Activated naive CD8-positive, alpha-beta T cell treated with anti-CD3 and anti-CD28 coated beads, Interleukin-2, amount 50 U/mL, for 16 hours (primary cell): ENCODE measurements at places on chromosomes 7 and 10.

DNA sequence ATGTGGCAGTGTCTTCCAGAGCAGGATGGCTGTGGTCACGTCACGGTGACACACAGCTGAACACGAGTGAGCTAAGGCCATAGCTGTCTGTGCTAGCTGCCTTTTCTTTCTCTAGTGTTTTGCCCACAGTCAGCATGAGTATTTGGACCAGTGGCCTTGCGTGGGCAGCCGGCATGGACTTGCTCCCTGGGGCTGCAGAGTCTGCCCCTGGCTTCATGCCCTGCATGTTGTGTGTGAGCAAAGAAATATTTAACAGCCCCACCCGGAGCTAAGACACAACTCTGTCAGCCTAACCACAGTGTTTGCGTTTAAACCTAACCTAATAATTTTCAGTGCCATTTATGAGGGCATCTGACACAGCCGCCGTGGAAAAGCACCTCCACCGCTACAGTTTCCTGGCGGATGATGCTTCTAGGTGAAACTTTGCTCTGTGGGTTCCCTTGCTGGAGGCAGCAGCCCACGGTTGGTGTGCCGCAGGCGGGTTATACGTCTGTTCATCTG, 14.6 kb downstream of the CHST12 start:
- DNase-seq: no peak

DNA sequence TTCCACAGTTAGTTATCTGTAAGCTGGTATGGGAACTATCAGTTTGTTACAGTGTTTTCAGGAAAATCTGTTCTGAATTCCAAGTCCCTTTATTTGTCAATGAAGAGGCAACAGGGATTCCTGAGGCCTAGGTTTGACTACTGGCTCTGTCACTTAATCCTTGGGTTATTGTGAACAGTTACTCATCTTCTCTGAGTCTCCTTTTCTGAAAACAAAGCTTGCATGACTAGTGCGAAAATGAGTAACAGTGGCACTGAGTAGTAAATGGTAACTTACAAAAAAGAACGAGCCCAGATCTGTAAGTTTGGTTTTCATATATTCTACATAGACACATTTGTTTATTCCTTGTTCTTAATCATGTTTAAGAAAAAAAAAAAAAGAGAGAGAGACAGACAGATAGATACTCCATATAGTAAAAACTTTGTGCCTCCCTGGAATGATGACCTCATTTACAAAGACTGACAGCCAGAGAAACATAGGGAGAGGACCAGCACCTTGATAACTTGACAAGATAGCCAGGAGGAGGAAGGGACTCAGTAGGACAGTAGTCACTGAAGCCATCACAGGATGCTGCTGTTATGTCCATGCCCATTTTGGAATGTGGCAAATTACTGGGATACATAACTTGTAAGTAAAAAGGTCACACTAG, 1.9 kb downstream of the MRPS33 start:
- DNase-seq: no peak

DNA sequence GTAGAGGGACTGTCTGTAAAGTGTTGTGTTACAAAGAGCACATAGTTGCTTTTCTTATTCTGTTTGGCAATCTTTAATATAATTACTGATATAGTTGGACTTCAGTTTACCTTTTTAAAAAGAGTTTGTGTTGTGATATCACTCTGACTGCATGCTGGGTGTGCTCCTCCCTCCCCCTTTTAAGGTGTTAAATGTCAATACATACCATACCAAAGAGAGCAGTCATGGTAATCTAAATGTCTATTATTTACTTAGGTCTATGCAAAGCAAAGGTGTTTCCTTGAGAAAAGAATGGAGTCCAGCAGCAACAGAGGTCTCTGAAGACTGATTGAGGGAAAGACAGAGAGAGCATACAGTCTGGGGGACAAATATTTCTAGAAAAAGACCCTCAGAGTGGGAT, 275.1 kb upstream of the NRP1 start:
- no peak for DNase-seq

DNA sequence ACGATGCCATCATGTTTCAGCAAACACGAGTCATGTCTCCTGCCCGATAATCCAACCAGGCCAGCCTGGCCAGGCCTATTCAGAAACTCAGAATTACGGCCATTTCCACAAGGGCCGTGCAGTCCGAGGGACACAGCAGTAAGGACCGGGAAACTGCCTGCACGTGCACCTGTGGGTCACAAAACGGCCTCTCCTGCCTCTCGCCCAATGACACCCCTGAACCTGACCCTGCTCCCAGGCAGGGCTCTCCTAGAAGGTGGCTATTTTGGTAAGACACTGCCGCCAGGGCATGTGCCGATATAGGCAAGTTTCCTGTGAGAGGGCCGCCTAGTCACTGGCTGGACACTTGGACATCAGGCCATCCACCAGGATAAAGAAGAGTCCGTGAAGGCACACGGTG, 196.7 kb downstream of the TCERG1L start:
- no peak for DNase-seq

DNA sequence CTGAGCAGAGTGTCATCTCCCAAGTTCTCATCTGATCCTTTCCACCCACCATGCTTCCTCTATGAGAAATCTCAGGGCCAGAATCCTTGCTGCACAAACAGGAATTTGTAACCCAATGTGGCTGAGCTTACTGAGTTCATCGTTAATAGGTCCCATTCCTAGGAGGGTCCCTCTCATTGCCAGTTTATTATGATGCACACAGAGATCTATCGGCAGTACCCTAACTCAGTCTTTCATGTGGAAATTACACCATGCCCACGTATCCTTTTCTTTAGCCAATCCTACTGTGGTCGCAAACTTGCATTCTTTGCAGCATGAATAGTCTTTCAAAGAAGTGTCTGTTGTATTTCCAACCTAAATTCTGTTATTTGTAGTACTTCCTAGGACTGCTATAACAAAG, 12.1 kb downstream of the TMEM236 start:
- no peak for DNase-seq

DNA sequence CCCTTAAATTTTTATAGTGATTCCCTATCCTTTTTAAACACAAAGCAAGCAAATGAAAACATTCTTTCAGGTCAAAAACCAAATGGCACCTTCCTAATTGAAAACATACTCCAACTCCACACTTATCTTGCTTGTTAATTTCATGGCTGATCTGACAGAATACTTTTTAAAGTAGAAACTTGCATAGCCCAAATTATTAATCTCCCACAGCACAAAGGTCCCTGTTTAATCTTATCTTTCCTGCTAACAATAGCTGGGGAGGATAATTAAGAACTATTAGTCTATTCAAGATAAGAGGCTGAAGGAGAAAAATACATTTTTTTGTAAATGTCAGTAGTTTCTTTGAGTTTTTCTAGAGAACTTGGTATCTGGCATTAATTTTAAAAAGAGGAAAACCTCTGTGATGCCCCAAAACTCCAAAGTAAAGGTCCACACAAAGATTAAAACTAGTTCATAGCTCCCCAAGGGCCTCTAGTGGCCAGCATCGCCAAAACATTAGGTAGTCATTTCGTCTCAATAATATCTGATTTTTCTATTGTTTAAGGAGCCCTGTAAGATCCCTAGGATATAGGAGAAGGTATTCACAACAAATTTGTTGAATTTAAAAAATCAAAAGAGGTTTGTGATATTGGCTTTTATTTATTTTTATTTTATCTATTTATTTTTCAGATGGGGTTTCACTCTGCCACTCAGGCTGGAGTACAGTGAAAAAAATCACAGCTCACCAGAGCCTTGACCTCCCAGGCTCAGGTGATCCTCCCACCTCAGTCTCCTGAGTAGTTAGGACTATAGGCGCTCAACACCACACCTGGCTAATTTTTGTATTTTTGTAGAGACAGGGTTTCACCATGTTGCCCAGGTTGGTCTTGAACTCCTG, 14.7 kb downstream of the CDNF start:
- DNase-seq: no peak

DNA sequence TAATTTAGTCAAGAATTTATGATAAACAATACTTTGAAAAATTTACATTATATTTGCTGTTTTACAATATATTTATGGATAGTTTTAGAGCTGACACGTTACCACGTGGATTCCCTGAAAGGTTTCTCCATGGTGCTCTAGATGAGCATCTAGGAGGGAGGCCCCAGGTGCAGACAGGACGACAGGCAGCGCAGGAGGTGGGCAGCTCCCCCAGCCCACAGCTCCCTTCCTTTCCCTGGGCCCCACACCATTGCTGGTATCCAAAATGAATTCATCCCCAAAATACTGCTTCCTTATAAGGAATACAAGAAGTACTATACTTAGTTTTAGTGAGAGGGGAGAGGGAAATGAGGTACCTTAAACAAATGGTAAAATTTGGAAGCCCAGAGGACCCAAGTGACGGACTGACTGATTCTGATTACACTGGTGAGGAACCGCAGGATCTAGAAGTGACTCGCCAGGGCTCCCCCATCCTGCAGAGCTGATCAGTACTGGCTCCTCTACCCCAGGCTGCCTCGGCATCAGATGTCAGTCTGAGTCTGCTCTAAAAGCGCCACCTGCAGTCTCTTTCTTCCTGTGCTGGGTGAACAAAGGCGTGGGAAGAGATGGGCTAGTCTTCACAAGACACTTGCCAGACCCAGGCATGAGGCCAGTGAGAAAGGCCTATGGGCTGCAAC, 89.2 kb downstream of the DLG5 start:
- no peak for DNase-seq
